GM20000 (cell line): ENCODE measurements at places on chromosomes 13 and 19.

- peak; percentile 68 for DNase-seq
Observed at GRCh38 chr13:19959141-19959830, 759 bp downstream of the ZMYM2 start.

DNA sequence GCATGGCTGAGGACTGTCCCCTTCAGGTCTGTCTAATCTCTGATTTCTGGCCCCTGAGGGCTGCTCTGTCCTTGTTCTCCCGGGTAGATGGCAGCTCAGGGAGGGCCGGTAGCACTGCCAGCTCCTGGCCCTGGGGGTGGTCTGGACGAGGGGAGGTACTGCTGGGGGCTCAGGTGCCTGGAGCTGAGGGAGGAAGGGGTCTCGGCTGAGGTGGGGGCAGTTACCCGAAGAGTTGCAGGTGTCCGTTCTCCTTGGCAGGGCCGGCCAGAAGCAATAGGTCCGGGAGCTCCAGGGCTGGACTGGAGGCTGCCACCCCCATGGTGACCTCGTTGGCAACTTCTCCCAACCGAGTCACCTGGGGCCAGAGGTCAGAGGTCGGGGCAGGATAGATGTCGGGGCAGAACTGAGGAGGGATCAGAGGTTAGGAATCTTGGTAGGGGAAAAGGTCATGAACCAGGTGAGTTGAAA is 1.2 kb upstream of the EMC10 start:
- no peak for DNase-seq

DNA sequence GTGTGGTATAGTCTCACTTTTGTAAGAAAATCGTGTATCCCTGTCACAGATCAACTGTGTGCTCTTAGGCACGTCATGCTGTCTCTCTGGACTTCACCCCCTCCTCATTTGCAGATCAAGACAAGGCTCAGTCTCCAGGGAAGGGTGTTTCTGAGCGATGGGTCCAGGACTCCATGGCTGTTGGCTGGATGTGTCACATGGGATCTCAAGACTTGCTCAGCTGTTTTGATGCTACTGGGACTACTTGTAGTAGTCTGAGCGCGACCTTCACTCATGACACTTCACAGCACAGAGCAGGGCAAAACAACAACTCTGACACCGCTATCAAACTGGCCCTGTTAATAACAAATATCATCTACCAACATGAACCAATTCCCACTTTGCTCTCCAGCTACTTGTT is 36.2 kb downstream of the SMAD9 start:
- DNase-seq: no peak

GRCh38 chr13:25836574-25837336 is 215.1 kb downstream of the SHISA2 start:
- DNase-seq: no peak

- DNase-seq: no peak
Observed at GRCh38 chr19:46845959-46846459, 4.6 kb downstream of the AP2S1 start.
